ENCODE measurements at places on chromosomes 12 and 14.

DNA sequence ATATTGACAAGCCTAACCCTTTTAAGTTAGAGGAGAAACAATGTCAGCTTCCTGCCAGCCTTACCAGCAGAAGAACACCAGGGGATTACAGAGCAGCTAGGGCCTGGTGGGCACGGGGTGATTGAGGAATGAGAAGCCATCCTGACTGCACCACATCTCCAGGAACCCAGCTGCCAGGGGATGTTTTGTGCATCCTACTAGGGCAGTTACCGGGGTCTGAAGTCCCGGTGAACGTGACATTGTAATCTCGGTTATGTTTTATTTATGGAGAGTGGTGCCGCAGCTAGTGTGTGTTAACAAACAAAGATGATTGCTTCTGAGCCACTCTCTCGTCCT is 115.9 kb downstream of the BCL11B start:
- DNase-seq: peak; percentile 22
- H3K27ac ChIP-seq: no peak overlapping the region
- H3K4me3 ChIP-seq: no peak overlapping the region
- no peaks in the 10 kb centered on the region for H3K27me3 ChIP-seq
- no peaks in the 10 kb centered on the region for H3K4me1 ChIP-seq

DNA sequence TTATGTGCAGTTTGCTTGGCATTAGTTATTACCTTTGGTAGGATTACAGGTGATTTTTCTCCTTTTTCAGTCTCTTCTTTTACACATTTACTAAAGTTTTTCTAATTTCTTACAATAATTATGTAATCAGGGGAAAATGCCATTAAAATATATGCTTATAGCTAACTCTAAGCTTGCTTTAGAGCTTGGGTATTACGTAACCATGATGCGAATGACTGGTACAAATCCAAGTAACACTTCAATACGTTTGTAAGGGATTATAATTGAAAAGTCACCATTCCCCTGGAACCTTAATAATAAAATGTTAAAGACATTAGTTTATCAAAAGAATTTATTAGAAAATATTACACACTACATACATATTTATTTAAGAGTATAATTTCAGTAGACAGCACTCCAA is 71.6 kb downstream of the SCAF11 start:
- peaks cover 28% of the 10 kb centered on the region for H3K36me3 ChIP-seq
- peaks cover 9% of the 10 kb centered on the region for H3K4me1 ChIP-seq
- H3K4me3 ChIP-seq: no peak overlapping the region
- H3K27me3 ChIP-seq: no peaks in the 10 kb centered on the region
- H3K27ac ChIP-seq: no peak overlapping the region

- DNase-seq: no peak
- H3K4me3 ChIP-seq: no peak overlapping the region
- no peak overlapping the region for H3K27ac ChIP-seq
- no peaks in the 10 kb centered on the region for H3K4me1 ChIP-seq
These were observed 32.7 kb upstream of the USP44 start for GRCh38 chr12:95583933-95584332.

- H3K27ac ChIP-seq: no peak overlapping the region
- no peak overlapping the region for H3K4me3 ChIP-seq
- H3K27me3 ChIP-seq: no peaks in the 10 kb centered on the region
These were observed 59.1 kb upstream of the PCED1B start for GRCh38 chr12:47020211-47020821.

- no peak for DNase-seq
- no peaks in the 10 kb centered on the region for H3K27me3 ChIP-seq
- no peaks in the 10 kb centered on the region for H3K4me1 ChIP-seq
- no peak overlapping the region for H3K27ac ChIP-seq
- no peak overlapping the region for H3K4me3 ChIP-seq
These were observed 73.2 kb downstream of the TTC6 start for GRCh38 chr14:37668646-37669045.

DNA sequence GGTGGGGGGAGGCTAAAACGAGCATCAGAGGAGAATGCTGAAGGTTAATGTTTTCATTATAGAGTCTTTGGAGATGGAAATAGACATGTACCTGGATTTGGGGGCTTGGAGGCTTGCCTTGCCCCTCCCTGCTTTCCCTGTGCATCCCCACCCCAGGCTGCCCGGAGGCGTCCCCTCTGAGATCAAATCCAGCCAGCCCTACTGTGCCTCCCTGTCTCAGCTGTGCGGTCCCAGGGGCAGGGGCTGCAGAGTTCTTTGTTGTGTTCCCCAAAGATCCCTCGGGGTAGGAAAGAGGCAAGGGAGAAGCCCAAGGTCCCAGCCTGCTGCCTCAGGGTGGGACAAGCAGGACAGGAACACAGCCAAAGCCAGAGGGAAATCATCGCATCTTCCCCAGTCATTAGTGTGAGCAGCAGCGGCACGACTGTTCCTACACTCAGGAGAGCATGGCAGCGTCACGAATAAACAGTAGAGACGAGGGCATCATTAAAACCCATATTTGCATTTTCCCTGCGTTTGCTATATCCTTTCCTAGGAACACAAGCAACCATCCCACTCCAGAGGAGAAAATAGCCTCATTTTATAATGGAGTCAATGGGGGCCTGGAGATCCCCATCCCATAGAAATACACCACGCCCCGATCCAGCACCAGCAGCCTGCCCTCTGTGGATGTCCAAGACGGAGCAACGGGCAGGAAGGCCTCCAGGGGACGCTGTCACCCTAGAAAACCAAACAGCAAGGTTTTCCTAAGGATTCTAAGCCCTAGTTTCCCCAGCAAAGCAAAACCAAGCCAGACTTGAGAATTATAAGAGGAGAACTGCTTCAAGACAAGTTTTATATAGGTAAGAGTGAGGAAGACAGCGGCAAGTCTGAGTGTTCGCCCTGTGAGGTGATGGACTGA is 32.4 kb downstream of the ANO2 start:
- no peaks in the 10 kb centered on the region for H3K4me1 ChIP-seq
- H3K27me3 ChIP-seq: no peaks in the 10 kb centered on the region
- H3K36me3 ChIP-seq: no peaks in the 10 kb centered on the region
- H3K4me3 ChIP-seq: no peak overlapping the region
- H3K27ac ChIP-seq: no peak overlapping the region
- DNase-seq: no peak

DNA sequence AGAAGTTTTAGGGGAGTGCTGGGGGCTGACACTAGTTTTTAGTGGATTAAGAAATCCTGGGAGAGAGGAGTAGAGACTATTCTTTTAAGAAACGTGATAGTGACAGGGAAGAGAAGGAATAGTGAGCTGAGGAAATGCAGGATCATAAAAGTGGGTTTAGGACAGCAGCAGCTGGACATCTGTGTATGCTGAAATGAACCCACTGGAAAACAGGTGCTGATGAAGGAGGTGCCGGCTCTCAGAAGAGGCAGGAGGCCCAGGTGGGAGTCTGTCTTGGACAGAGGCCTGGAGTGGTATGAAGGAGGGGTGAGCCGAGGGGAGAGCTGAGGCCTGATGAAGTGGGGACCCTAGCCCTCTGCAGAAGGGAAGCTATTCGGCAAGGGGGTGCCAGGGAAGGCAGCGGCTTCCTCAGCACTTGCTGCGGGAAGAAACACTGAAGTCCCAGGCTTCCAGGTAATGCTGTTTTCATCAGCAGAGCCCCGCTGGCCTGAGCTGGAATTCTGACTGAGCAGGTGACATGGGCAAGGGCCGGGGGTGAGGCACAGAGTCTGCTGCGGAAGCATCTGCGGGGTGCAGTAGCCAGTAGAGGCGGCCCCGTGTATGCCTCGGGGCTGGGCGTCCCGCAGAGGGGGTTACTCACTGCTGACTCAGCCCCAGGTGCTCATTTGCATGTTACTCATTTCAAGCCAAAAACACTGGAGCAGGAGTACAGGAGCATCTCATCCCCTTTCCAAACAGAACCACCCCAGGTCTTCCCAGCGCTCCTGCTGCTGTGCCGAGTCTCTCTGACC is 89.7 kb downstream of the TMCC3 start:
- H3K27ac ChIP-seq: no peak overlapping the region
- peak; percentile 69 for DNase-seq
- H3K4me3 ChIP-seq: no peak overlapping the region
- peaks cover 34% of the 10 kb centered on the region for H3K27me3 ChIP-seq
- H3K36me3 ChIP-seq: no peaks in the 10 kb centered on the region

- H3K27me3 ChIP-seq: no peaks in the 10 kb centered on the region
- no peak for DNase-seq
- H3K36me3 ChIP-seq: no peaks in the 10 kb centered on the region
- peaks cover 5% of the 10 kb centered on the region for H3K4me1 ChIP-seq
- no peak overlapping the region for H3K4me3 ChIP-seq
These were observed 17.1 kb downstream of the DNAL1 start for GRCh38 chr14:73661872-73662271.

- no peaks in the 10 kb centered on the region for H3K36me3 ChIP-seq
- H3K27ac ChIP-seq: no peak overlapping the region
These were observed 253.9 kb upstream of the MDGA2 start for GRCh38 chr14:47929334-47929733.

- H3K27ac ChIP-seq: no peak overlapping the region
- DNase-seq: peak; percentile 66
- H3K4me1 ChIP-seq: peaks cover 16% of the 10 kb centered on the region
- H3K4me3 ChIP-seq: no peak overlapping the region
- no peaks in the 10 kb centered on the region for H3K36me3 ChIP-seq
These were observed 15.0 kb downstream of the OXA1L start for GRCh38 chr14:22781301-22781991.

GRCh38 chr14:103000291-103000921 is 56.9 kb downstream of the CDC42BPB start:
- no peak for DNase-seq
- H3K4me3 ChIP-seq: no peak overlapping the region
- peaks cover 22% of the 10 kb centered on the region for H3K4me1 ChIP-seq
- peak overlapping the region; percentile 83 for H3K27ac ChIP-seq

- peaks cover 87% of the 10 kb centered on the region for H3K27me3 ChIP-seq
- H3K27ac ChIP-seq: no peak within 1 kb of the TSS
- H3K4me1 ChIP-seq: no peaks in the 10 kb centered on the region
These were observed at the start of gene CCND2 for GRCh38 chr12:4273652-4274395. Gene CCND2 (plus strand): TSS chr12:4273762. CDS start chr12:4274041, 279 bp downstream.

DNA sequence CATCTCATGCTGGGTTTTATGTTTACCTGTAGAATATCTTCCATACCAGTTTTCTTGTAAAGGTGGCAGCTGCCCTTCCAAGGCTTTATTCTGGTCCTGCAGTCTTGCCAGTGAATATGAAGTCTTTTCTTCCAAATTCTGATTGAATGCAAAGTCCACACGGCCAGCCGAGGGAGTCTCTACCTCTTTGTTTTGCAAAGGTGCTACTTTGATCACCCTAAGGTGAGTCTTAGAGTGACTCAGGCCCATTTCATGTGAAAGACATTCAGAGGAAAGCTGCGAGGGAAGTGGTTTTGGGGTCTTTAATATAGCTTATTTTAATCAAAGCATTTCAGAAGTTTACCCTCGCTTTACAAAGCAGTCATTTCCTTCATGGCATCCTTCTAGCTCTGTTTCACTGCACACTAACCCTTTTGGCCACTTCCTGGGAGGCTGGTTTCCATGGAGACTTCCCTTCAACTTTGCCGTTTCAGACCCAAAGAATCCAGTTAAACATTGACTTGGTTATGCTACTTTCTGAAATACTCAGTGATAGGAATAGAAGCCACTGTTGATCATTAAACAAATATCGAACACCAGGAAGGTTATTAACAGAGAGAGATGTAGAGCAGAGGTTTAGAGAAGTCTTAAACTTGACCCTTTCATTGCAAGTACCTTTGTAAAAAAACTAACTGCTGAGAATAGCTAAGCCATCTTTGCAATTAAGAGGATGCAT is at the start of gene CCDC198:
Gene CCDC198, minus strand, starts transcription at position 391 of the 715 bp plus-strand sequence. Its CDS starts 142 bp downstream, at position 249.
- peaks cover 8% of the 10 kb centered on the region for H3K4me1 ChIP-seq
- no peak within 1 kb of the TSS for H3K4me3 ChIP-seq
- no peaks in the 10 kb centered on the region for H3K36me3 ChIP-seq
- no peak within 1 kb of the TSS for H3K27ac ChIP-seq
- no peak for DNase-seq

DNA sequence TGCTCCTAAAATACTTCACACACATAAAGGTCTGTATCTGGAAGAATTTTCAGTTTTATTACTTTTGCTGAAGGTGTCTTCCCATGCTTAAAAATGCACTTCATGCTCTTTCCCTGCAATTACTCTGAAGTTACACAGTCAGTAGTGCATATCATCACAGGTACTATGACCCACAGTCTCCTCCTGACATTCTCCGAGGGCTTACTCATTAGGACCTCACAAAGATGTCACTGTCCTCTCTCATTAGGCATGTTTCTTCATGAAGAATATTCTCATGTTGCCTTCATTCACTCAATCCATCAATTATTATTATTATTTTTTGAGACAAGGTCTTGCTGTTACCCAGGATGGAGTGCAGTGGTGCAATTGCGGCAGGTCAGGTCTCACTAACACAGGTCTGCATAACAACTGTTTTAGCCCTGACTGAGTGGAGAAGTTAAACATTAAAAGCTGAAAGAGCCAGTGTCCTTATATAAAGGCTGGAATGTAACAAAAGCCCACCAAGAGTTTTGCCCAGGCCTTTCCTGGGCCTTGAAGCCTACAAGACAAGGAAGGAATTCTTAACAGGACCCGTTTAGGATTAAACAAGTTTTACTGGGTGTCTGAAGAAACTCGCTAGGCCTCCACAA is 119.5 kb upstream of the WSCD2 start:
- DNase-seq: no peak
- H3K27ac ChIP-seq: no peak overlapping the region
- no peak overlapping the region for H3K4me3 ChIP-seq
- no peaks in the 10 kb centered on the region for H3K4me1 ChIP-seq
- H3K27me3 ChIP-seq: no peaks in the 10 kb centered on the region

GRCh38 chr14:84477996-84478395 is 1051.9 kb upstream of the FLRT2 start:
- no peaks in the 10 kb centered on the region for H3K4me1 ChIP-seq
- no peaks in the 10 kb centered on the region for H3K36me3 ChIP-seq

DNA sequence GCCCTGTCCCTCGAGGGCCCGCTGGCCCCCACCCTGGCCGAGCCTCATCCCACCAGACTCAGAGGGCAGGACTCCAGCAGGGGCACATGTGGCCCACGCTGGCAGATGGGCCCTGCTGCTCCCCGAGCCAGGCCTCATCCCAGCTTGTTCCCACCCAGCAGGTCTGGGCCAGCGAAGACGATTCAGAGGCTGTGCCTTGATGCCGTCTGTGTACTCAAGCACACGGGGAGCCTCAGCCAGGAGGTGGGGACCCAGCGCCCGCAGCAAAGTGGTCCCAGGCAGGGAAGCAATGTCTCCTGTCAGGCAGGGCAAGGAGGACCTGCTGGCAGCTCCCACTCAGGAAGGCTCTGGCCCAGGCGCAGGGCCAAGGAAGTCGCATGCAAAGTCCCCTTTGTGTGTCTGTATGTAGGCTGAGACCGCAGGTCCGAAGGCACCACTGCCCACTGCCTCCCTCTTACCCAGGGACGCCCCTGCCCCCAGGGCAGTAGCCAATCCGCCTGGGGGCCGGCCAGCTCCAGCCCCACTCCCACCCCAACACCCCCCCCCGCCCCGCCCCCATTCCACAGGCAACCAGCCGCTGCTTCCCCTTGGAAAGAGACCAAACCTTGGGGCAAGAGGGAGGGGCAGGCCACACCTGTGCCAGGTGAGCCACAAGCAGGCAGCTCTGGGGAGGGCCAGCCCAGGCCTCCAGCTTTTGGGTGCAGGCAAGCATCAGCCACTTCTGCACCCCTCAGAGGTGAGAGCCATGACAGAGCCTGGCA is 9.4 kb downstream of the DEGS2 start:
- peaks cover 2% of the 10 kb centered on the region for H3K27me3 ChIP-seq
- H3K4me1 ChIP-seq: no peaks in the 10 kb centered on the region
- H3K4me3 ChIP-seq: no peak overlapping the region
- H3K27ac ChIP-seq: no peak overlapping the region
- no peak for DNase-seq

All from osteoblast (primary cell).